ENCODE measurements at places on chromosomes 16 and 17.

- no peak for DNase-seq
Observed at GRCh38 chr16:63185235-63185780, 1149.1 kb upstream of the CDH8 start.

DNA sequence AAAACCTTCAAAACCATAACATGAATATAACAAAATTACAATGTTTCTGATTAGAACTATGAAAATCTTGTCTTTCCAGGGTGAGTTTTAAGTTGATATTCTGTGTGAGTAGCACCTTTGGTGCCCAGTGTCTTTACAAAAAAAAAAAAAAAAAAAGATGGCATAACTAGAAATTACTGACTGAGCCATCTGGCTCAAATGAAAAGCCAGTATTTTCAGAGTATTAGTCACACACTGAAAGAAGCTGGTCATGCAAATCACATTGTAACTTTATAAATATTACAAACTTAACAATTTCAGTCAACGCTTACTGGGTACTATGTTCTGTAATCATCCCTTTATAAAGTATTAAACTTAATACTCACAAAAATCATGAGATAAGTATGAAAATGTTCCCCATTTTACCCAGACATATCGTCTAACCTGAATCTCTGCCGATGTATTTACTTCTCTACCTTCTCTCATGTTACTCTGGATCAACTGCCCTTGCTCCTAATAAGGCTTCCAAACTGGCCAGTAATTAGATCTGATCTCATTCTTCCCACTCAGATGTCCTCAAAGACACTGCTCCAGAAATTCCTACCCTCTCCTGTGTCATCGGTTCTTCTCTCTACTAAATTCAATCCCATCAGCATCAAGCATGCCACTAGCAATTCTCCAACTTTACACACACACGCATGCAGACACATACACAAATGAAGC, 25.4 kb downstream of the UBE2G1 start:
- no peak for DNase-seq

DNA sequence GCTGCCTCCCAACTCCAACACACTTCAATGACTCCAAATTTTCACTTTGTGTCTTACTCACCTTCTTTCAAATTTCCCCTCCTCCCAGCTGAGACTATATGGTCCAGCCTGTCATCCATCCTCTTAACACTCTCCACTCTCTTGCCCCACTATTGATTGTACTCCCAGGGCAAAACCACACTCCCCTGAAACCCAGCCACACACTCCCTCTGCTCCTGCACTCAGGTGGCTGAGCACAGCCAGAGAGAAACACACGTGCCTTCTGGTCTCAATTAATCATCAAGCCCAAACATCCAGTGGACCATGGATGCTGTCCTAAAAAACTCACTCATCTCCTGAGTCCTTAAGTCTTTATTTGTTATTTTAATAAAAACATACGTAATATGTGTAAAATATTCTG, 1026.4 kb downstream of the KCNJ18 start:
- DNase-seq: no peak

DNA sequence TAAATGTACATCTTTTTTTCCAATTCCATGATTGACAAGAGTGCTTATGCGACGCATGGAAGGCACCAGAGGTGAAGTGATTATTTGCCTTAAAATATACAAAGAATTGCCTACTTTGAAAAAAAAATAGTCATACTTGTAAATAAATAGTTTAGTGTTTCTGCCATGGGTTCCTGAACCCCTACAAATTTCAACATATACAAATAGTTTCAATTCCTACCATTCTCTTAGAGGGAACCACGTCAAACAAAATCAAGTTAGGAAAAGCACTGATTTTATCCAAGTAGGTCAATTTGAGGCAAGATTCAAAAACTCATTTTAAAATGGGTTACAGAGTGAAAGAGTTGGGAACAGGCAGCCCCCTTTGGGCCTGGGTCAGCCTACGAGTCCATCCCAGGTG, 11.7 kb downstream of the CMTM3 start:
- DNase-seq: no peak
